ENCODE measurements at places on chromosomes 16 and 17.

GRCh38 chr17:50909765-50910605 is 43.8 kb upstream of the TOB1 start:
- DNase-seq: peak; percentile 86

DNA sequence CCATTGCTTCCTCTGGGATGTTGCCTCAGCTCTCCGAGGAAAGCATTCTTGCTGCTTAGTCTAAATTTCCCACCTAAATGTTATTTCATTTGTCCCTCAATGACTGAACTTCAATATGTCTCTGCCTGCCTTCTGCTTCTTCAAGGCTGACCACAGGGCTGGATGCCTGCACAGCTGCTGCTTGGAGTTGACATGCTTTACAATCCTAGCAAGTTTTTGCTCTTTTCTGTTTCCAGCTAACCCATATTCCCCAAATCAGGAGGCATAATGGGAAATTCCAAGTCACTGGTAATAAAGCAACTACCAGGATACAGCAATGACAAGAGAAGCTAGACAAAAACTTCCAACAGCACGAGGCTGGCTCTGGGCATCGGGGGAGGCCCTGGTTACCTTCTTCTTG is 48.9 kb downstream of the GTF3C1 start:
- DNase-seq: no peak

GRCh38 chr16:3065069-3065741 is at the start of gene IL32:
IL32 (plus strand) TSS chr16:3065640; CDS start chr16:3065812, 172 bp downstream.
- peak; percentile 89 for DNase-seq

- DNase-seq: no peak
These were observed 107.9 kb upstream of the EEF2KMT start for GRCh38 chr16:5205361-5206040.

- no peak for DNase-seq
These were observed 3.2 kb downstream of the ADORA2B start for GRCh38 chr17:15947976-15948752.

GRCh38 chr16:66491716-66492064 is 58.2 kb downstream of the TK2 start:
- no peak for DNase-seq

GRCh38 chr16:50368410-50369132 is at the start of gene BRD7:
BRD7 (minus strand) TSS chr16:50368988; CDS start chr16:50368774, 214 bp downstream.
- peak; percentile 85 for DNase-seq

GRCh38 chr16:21056396-21056795 is 94.2 kb downstream of the DNAH3 start:
- no peak for DNase-seq

GRCh38 chr17:2368359-2368758 is 31.1 kb downstream of the SGSM2 start:
- DNase-seq: no peak

GRCh38 chr16:13143551-13143950 is 242.2 kb downstream of the SHISA9 start:
- DNase-seq: no peak

- no peak for DNase-seq
These were observed 46.1 kb downstream of the ABCA8 start for GRCh38 chr17:68909066-68909465.

- no peak for DNase-seq
These were observed 11.6 kb downstream of the WIPF2 start for GRCh38 chr17:40230670-40231069.

GRCh38 chr17:3695723-3696411 is at the start of gene P2RX5:
P2RX5 (minus strand) TSS chr17:3696155; CDS start chr17:3696005, 150 bp downstream.
- peak; percentile 56 for DNase-seq

GRCh38 chr16:75266738-75267630 is 15.6 kb upstream of the BCAR1 start:
- no peak for DNase-seq

DNA sequence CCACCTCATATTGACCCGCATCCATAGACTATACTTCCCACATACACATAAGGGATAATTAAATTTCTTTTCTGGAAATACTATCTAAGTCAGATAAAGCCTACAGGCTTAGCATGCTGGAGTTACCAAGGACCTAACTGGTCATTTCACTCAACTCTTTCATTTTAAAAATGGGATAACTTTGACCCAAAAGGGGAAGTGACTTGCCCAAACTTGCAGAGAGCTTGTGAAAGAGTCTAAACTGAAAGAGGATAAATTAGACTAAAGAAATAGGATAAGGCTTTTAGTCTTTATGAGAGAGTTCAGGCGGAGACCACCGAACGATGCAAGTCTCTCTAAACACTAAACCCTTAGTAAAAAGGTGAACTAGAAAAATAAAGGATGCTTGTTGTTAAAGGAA is 3.9 kb upstream of the KRT33A start:
- no peak for DNase-seq

GRCh38 chr17:73958453-73958852 is 245.0 kb upstream of the RPL38 start:
- DNase-seq: no peak

- no peak for DNase-seq
These were observed 5.2 kb upstream of the KRT25 start for GRCh38 chr17:40760105-40761016.

GRCh38 chr16:12544477-12545296 is 259.0 kb downstream of the CPPED1 start:
- no peak for DNase-seq

- no peak for DNase-seq
These were observed 9.0 kb upstream of the TERB1 start for GRCh38 chr16:66810391-66810790.

DNA sequence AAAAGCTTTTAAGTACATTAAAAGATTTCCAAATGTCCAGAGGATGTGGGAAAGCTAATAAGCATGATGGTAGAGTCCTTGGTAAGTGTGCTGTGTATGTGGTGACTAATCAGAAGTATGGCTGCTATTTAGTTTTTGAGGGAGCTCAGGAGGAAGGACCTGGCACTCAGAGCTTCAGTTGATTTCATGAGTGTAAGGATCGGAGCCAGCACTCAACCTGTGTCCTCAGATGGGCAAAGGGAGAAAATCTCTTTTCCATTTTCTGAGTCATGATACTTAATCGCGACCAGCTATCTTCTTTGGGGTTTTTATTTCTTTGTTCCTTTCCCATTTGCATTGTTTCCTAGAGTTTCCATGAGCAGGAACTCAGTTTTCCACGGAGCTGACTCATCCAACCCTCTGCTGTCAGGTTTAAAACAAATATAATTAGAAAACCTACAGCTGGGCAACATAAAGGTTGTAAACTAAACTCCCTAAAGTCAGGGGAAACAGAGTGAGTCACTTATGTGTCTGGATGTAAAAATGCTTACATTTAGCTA is 125.4 kb downstream of the MAP2K6 start:
- DNase-seq: no peak

- no peak for DNase-seq
These were observed 1.7 kb downstream of the AKTIP start for GRCh38 chr16:53501216-53501859.

DNA sequence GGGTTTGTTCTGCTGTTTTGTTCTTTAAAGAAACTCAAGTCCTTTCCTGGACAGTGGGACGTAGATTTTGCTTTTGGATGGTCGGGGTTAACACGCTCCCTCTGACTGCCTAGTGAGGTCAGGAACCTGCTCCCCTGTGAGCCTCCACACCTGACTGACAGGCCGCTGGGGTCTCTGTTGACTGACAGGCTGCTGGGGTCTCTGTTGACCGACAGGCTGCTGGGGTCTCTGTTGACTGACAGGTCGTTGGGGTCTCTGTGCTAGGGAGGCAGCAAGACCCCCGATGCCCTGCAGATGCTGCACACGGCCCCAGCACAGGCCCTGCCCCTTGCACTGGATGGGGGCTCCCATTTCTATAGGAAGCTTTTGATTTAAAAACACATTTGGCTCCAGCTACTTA is 33.5 kb downstream of the LMF1 start:
- DNase-seq: no peak

- peak; percentile 88 for DNase-seq
These were observed 1.8 kb upstream of the SOST start for GRCh38 chr17:43760254-43760852.

DNA sequence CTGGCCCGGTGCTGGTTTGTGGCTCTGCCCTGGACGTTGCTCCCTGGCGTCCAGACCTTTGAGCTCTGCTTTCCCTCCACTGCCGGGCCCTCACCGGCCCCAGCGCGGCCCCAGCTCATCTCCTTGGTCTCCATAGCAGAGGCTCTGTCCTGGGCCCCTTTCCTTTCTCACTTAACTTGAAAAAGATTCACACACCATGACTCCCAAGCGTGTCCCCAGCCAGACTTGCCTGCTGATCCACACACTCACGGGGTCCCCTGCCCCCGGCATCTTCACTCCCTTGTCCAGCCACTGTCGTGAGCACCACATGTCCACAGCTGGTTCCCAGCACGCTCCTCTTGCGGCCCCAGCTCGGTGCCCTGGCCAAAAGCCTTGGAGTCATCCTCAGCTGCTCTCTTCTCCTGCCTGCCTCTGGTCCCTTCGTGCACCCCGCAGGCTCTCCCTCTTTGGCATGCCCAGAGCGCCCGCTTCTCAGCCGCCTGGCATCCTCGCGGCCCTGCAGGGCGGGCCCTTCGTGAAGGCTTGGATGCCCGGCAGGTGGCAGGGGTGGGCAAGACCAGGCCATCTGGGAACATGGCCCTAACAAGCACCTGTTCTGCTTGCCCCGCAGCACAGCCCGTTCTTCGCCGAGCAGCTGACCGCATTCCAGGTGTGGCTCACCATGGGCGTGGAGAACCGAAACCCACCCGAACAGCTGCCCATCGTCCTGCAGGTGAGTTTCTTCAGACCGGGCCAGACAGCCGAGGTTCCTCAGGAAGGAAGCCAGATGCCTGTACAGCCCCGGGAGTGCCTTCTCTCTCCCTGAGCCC is 145.6 kb upstream of the CHMP6 start:
- no peak for DNase-seq

DNA sequence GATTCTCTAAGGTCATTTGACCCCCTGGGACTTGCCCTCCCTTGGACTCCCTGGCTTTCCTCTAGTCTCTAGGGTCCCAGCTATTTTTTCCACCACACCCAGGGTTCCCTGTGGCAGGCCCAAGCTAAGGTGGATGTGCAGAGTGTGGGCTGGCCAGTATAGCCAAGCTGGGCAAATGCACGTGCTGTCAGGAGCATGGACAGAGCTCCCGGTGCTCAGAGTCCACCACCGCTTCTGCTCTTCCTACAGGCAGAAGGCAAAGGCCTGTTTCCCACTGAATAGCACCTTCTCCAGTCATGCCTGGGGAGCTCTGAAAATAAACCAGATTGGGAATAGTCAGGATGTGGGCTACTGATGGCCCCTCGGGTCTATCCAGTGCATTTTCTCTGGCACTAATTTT is 53.3 kb downstream of the GNAO1 start:
- no peak for DNase-seq

- DNase-seq: no peak
These were observed 74.1 kb downstream of the CCDC182 start for GRCh38 chr17:57670769-57671569.

DNA sequence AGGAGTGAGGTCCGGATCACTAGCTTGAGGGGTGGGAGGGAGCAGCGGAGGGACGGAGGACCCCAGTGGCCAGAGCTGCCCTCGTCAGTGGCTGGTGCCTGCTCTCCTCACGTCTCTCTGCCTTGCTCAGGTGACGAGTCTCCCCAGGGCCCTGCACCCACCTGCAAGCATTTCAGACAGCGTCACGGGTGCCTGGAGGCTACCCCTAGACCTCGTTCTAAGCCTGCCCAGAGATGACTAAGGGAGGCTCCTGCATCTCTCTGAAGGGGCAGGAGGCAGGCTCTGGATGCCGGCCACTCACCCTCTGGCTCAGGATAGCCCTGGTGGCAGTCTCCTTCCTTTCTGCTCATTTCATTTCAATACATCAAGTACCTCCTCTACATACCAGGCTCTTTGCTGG is 68.8 kb downstream of the MRC2 start:
- no peak for DNase-seq

- no peak for DNase-seq
These were observed 20.6 kb downstream of the NPTX1 start for GRCh38 chr17:80455784-80456183.

DNA sequence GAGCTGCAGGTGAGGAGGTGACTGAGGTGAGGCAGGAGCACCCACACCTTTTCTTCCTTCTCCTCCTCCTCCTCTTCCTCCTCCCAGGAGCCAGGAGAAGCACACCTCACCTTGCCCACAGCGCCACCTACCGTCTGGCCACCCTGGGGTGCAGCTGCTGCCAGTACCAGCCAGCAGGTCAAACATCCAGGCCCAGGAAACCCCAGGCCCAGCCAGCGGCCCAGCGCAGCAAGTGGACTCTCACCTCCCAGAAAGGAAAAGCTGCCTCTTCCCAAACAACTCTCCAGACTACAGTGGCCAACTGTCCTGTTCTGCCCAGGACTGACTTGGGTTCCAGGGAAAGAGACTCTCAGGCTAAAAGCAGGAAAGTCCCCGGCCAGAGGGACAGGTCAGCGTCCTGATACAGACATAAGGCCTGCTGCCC is 22.7 kb downstream of the PEMT start:
- peak; percentile 45 for DNase-seq

DNA sequence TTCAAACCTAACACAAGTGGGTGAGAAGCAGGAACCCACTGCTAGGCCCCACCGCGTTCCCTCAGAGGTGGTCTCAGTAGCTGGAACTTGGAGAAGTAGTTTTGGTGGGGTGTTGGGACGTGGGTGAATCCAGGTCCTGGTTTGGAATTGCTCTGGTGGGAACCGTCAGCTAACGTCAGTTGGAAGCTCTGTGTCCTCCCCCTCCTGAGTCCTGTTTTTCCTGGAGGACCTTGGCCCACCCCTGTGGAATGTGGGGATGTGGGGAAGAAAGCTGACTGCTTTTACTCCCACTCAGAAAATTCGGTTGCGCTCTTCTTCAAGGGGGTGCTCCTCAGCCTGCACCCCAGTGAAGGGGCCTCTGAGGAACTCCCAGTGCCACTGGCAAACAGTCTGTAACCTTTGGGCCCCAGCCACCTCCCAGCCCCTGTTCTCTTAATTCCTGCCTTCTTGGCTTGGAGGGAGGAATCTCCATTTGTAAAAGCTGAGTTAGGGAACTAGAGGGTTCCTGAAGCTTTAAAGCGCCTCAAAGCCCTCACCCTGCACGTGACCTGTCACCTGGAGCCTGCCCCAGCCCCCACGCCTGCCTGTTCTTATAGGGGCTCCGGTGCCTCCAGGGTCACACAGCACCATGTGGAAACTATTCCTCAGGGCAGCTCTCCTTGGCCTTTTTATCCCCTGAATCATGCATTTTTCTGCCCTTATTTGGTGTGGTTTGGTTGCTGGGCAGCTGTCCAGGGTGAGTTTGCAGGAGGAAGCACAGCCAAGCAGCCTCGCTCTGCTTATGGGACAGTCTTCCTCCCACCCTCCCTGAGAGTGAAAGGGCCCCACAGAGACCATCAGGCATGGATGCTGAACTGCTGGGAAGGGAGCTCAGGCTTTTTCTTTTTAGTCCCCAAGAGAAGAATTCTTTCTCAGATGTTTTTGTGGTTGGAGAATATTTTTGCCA is 16.2 kb upstream of the NAGLU start:
- DNase-seq: no peak
